ENCODE measurements at places on chromosomes 1 and 21. TPM values are rescaled to one million over a fixed set of nuclear protein-coding genes. Genes with fewer than 3 reads are reported as not detected.

KIF17 gene
- total RNA-seq, result 1.8 TPM

HHIPL2 gene
- 0.31 TPM for total RNA-seq

COL16A1 gene
- 229 TPM for total RNA-seq

SLFNL1 gene
- total RNA-seq, result 0.58 TPM

C1orf159 gene
- total RNA-seq, result 4.5 TPM
